ENCODE measurements at places on chromosomes 2 and 18.
A peak's percentile ranks its signal among the peaks of the same experiment; 100 is the strongest.

DNA sequence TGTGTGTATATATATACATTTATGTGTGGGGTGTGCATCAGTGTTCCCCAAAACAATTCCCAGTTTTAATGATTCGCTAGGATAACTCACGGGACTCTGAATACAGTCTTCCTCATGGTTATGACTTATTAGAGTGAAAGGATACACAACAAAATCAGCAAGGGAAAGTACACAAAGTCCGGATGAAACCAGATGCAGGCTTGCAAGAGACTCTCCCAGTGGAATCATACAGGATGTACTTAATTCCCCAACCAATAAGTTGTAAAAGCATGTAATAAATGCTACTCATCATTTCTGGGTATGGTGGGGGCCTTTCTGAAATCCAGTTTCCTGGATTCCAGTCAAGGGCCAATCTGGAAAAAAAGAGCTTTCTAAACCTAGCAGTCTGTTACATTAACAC lies 654.1 kb upstream of the SYT4 start:
- no peak for DNase-seq

DNA sequence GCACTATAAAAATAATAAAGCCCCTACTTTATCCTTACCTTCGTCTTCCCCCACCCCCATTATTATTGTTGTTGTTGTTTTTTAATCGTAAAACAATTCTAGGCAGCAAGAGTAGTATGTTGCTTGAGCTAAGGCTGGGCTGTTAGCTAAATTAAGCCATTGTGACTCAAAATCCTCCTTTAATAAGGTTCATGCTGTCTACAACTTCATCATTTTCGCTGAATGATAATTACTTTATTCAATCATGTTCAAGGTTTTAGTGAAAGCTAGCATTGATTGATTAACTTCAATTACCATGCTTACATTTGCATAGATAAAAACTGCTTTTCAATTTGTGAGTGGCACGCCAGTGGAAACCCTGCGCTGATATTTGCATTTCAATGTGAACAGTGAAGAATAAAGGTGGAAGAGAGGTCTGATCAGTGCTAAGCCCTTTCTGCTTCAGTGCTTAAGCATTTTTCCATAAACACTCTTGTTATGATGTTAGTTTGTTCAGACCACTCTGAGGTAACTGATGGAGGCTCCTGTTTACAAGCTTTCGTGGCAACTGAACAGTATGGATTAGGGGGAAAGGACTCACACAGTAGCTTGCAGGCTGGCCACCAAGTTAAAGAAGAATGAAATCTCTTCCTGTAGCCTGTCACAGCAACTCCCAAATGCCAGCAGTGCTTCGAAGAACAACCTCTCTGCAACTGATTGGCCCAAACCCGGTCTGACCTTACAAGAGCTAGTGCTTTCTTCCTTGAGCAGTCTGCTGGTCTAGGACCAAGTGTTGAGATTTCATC lies 156.8 kb downstream of the GPD2 start:
- no peak for DNase-seq

GRCh38 chr18:27685807-27686412 lies 491.0 kb downstream of the CDH2 start:
- peak; percentile 17 for DNase-seq

GRCh38 chr18:76258209-76258608 lies 236.8 kb downstream of the ZNF516 start:
- no peak for DNase-seq

- no peak for DNase-seq
These were observed 48.8 kb downstream of the RAB27B start for GRCh38 chr18:54877076-54877475.

- DNase-seq = no peak
These were observed 10.4 kb upstream of the METTL21A start for GRCh38 chr2:207635468-207636200.

DNA sequence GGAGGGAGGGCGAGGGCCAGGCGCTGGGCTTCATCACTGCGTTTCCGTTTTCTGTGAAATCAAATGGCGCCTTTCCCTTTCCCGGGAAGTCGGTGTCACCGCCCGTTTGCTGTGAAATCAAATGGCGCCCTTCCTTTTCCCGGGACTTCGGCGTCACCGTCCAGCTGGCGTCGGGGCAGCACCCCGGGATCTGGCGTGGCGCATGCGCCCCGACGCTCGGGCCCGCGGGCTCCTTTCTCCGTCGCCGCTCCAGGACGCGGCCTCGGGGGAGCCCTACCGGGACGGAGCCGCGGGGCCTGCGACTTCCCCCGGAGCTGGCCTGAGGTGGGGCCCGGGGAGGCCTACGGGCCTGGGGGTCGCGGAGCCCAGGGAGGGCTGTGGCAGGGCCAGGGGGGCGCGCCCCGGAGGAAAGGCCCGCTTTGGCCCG lies at the start of gene FAM228A:
FAM228A (plus strand) TSS at position 203 of the 427 bp plus-strand sequence. CDS start 428 bp downstream, outside the sequence.
- DNase-seq = no peak

- no peak for DNase-seq
These were observed 92.0 kb downstream of the NDUFA10 start for GRCh38 chr2:239932881-239933735.

DNA sequence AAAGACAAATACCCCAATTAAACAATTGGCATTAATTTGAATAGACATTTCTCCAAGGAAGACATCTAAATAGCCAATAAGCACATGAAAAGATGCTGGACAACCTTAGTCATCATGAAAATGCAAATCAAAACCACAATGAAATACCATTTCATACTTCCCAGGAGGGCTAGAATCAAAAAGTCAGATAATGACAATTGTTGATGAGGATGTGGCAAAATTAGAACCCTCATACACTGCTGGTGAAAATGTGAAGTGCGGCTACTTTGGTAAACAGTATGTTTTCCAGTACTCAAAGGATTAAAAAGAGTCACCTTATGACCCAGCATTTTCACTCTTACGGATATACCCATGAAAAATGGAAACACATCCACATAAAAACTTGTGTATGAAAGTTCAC lies 91.6 kb downstream of the FIGN start:
- no peak for DNase-seq

GRCh38 chr2:230541934-230542380 lies 126.0 kb downstream of the SP100 start:
- no peak for DNase-seq

GRCh38 chr2:72210470-72210869 lies 62.8 kb upstream of the CYP26B1 start:
- no peak for DNase-seq

- DNase-seq = peak; percentile 8
These were observed at the start of gene CCBE1 for GRCh38 chr18:59697236-59697932. TSS of gene CCBE1 (minus strand) at chr18:59697423.

DNA sequence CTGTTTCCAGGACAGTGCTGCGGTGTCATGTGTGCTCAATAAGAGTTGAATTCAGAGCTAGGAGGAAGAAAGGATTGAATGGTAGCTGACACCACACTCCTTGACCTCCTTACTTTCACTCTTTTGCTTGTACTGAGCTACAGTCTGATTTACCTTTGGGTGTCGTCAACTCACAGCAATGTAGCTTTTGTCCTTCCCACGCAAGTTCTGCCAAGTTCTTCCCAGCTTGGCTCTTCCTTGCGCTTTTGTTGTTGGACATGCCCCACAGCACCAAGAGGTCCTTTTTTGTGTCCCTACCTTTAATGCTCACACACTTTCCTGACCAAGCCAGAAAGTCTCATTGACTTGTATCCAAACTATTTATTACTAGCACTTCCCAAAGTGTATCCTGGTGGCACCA lies 38.3 kb upstream of the ITGB6 start:
- no peak for DNase-seq

DNA sequence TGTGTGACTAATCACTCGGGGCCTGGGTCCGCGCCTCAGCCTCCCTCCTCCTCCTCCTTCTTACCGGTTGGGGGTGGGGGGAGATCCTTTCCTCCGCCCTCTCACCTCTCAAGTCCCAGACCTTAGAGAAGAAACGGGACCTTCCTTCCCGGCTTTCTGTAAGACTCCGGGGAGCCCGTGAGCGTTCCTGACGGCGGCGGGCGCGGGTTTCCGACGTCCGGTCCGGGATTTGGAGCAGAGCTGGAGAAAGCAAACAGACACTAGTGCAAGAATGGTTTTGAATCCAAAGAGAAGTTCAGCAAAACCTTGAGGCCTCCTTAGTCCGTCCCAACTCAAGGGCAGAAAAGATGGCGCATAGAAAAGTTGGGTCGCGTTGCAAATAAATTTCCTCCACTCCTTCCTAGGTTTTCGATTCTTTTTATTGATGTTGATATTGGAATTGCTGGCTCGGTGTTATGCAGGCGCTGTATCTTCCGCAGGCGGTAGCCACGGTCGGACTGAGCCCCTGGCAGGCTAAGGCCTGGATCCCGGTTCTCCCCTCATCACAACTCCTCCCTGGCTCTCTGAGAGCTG lies 2.0 kb downstream of the DLX1 start:
- DNase-seq = peak; percentile 0

DNA sequence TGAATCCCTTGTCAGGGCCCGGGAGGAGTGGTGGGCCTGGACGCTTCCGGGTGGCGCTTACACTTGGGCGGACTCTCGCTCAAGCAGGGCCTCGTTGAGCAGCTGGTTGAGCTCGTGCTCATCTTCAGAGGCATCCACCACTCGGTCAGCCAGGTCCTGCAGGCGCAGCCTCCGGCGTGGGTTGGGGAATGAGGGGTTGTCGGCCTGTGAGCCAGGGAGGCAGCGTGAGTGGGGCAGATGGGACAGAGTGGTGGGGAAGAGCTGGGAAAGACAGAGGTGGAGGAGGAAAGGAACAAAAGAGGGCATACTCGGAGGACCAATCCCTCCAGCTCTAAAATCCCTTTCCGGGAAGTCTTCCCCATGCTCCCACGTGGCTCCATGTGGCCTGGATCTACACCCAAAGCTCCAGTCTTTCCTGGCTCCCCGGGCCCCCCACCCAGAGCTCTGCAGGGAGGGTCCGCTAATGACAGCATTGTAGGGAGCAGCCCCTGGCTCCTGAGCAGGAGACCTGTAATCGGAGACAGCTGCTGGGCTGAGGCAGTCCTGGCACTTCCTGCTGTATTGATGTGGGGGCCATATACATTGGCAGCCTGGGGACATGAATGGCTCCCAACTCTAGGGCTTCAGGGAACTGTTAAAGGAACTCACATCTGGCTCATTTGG lies 41.6 kb downstream of the CENPO start:
- no peak for DNase-seq

DNA sequence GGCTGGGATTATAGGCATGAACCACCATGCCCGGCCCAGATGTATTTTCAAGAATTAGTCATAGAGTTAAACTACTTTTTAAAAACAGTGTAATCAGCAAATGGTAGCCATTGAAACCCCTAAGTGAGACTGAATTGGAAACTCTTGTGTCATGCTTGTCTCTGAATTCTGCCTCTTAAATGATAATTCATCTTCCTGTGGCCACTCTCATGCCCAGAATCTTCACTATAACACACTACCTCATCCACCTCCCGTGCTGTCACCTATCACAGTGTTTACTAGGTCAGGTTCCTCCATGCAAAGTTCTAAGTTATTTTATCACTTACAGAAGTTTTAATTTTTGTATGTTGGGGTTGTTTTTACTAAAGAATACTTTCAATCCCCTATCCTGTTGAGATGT lies 197.5 kb downstream of the PHLPP1 start:
- no peak for DNase-seq

DNA sequence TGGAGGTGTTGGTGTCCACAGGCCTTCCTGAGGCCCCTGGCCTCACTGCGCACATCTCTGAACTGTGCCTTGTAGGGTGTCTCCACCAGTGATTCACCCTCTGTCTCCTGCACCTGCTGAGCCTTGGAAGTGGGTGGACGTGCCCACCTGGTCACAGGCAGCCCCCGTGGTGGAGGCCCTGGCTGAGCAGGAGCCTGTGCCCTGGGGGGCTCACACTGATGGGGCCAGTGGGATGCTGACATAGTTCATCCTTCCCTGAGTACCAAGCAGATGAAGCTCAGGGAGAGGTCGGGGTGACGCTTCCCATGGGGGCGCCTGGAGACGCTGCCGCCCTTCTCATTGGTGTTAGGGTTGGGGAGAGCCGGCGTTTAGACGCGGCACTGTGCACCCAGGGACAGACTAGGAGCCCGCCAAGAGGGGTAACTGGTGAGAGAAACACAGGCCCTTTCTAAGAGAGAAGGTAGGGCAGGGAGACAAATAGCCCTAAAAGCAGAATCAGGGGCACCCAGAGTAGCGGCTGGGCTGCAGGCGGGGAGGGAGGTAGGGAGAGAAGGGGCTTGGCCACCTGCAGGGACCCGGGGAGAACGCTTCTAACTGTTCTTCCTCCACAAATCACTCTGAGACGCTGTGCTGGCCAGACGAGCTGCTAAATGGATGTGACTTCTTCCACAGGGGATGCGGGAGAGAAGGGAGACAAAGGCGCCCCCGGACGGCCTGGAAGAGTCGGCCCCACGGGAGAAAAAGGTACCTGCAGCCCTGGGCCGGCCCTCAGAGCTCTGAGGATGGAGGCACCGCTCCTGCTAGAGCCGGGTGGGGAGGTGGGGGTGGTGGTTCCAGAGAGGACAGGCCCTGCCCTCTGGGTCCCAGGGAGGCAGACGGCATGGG lies 18.0 kb downstream of the COLEC11 start:
- DNase-seq = no peak

DNA sequence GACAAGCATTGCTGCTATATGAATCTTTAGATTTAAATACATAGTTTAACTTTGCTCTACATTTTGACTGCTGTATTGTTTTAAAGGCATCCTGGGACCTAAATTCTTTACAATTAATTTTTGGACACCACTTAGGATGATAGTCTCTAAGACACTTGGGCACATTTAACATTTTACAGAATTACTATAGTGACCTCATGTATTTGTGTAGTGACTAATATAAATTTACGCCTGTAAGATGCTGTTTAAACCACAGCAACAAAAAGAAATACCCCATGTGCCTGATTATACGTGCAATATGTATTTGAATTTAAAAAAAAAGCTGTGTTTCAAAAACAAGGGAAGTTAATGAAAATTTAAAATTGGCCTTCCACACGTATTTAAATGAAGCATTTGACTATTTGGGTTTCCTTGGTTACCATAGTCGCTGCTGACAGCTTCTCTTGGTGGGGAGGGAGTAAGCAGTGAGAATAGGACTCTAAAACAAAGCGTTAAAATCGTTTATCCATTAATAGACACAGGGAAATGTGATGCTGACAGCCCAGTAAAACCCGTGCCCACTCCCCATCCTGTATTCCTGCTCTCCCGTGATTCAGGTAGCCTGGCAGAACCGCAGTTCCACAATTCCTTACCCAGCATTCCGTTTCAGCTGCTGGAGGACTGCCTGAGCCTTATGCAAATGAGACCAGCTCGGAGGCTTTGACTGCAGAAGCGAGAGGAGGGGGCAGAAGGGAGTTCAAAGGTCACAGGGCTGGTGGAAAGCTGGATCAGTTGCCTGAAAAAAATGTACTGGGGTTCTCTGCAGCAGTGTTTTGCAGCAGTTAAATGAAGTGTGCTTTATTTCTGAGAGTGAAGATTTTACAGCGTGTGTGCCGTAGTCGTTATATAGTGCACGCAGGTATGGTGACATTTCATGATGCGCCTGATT lies 104.3 kb downstream of the CSRNP3 start:
- DNase-seq = no peak

GRCh38 chr2:44949329-44950151 lies 8.0 kb downstream of the SIX3 start:
- no peak for DNase-seq

DNA sequence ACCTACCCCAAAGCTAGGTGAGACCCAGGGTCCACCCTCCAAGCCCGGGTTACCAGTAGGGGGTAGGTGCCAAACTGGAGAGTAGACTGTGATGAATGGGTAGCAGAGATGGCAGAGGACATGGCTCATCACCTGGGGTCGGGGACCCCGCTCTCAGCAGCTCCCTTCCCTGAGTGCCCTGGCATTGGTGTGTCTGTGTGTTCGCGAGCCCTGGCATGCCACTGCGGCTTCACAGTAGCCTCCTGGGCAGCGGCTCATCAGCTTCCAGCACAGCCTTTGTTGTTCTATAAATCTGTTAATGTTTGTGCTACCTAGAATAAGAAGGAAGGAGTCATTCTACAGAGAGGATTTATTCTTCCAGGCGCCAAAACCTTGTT lies 62.6 kb upstream of the ALPP start:
- DNase-seq = no peak

Data from inflammatory macrophage (primary cell).